ENCODE measurements at places on chromosomes 6 and 20. TPM values are rescaled to one million over a fixed set of nuclear protein-coding genes. Genes with fewer than 3 reads are reported as not detected.

PDYN gene
- total RNA-seq: not detected

DNA sequence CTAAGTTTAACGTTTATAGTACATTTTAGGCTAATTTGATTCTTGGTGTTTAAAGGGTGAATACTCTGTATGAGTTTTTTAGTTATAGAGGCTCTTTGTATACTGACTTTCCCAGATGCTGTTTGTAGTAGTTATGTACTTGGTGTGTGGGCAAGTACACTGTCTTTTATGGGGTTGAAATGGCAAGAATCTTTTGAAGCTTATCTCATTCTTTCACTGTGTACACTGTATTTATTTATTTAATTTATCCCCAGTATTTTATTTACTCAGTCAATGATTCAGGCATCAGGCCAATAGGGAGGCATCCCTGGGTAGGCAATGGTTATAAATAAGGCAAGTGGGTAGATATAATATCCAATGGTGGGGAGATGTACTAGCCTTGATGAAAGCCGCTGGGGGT lies 277.0 kb upstream of the PTCHD4 start:
- no peak for DNase-seq
- H3K4me3 ChIP-seq: no peak overlapping the region
- H3K36me3 ChIP-seq: no peaks in the 10 kb centered on the region
- H3K27me3 ChIP-seq: no peaks in the 10 kb centered on the region
- no peak overlapping the region for H3K27ac ChIP-seq

DNA sequence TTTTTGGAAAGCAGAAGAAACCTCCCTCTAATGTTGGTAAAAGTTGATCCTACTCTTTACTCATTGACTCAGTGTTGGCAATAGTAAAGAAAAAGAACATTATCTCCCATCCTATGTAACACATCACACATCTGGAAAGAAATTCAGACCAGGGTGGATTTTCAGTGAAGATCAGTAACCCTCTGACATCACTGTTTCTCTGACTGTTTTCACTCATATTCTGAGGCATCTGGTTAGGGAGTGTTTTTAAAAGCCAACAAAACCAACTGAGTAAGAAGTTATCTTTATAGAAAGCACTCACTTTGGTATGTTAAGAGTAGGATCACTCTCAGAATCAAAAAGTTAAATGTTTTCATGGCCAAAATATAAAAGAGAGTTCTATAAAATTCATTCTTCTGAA lies 143.6 kb downstream of the DST start:
- no peak overlapping the region for H3K27ac ChIP-seq
- H3K4me1 ChIP-seq: no peaks in the 10 kb centered on the region
- peaks cover 88% of the 10 kb centered on the region for H3K36me3 ChIP-seq
- DNase-seq: no peak

DNA sequence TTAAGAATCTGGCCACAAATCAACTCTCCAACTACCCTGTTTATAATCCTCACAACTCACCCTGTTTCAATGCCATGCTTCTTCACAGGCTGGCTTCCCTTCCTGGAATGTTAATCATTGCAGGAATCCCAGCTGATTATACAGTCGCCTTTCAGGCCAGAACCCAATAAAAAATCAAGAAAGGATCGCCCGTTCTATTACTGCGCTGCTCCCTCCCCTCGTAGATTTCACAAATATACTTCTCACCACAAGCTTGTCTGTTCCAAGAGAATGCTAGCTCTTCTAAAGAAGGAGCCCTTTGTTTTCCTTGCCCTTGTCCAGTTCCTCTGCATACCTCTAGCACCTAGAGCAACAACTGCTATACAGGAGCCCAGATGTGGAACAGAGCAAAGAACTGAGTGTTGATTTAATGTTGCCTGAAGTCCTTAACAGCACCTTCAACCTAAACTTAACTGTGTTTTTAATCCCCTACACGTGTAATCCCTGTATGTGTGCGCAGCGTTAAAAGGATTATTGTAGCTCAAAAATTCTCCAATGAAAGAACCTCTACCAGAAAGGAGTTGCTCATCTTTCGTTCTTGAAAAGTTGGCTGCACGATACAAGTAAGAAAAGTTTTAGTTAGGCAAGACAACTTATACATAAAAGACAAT lies 988 bp downstream of the ECHDC1 start:
- peak; percentile 21 for DNase-seq
- no peaks in the 10 kb centered on the region for H3K27me3 ChIP-seq
- no peak overlapping the region for H3K27ac ChIP-seq
- H3K4me3 ChIP-seq: no peak overlapping the region

All from MCF 10A (cell line).